H9 (cell line): ENCODE measurements at places on chromosomes 5 and 9.

- H3K27me3 ChIP-seq: no peaks in the 10 kb centered on the region
- peaks cover 62% of the 10 kb centered on the region for H3K36me3 ChIP-seq
- peak; percentile 75 for DNase-seq
- no peak overlapping the region for H3K4me3 ChIP-seq
Measured at GRCh38 chr5:150021491-150022157, 21.1 kb downstream of the HMGXB3 start.

DNA sequence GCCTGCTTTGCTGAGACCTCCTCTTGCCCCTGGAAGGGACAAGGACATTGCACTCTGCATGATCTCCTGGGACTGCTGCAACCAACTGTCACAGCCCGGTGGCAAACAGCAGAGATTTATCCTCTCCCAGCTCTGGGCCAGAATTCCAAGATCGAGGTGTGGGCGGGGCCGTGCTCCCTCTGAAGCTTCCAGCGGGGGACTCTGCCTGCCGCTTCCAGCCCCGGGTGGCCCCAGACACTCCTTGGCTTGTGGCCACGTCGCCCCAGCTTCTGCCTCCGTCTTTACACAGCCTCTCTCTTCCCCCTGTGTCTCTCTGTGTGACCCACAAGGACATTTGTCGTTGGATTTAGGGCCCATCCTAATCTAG, 67.1 kb downstream of the COL5A1 start:
- peaks cover 12% of the 10 kb centered on the region; the same call in 1 of the 2 replicates for H3K36me3 ChIP-seq
- H3K27ac ChIP-seq: no peak overlapping the region
- no peak overlapping the region for H3K4me3 ChIP-seq
- no peak for DNase-seq

DNA sequence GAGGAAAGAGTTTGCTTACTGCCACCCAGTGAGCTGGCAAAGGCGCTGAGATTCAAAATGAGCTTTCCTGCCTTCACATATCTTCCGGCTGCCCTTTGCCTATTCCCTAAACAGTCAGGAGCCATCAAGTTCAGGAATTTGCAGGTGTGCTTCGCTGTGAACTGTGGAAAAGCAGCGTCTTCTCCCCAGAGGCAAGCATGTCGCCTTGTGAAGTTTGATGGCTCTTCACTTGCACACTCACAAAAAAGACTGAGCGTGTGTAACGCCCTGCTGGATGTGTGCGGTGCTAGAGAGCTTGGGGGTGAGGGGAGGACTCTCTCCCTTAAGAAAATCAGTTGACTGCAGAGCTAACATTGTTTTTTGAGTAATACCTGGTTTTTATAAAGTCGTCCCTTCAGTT, 288.7 kb downstream of the DOCK8 start:
- no peaks in the 10 kb centered on the region for H3K4me1 ChIP-seq
- peaks cover 3% of the 10 kb centered on the region; the same call in 2 of the 3 replicates for H3K36me3 ChIP-seq
- H3K27me3 ChIP-seq: peaks cover 3% of the 10 kb centered on the region; the same call in 1 of the 2 replicates

DNA sequence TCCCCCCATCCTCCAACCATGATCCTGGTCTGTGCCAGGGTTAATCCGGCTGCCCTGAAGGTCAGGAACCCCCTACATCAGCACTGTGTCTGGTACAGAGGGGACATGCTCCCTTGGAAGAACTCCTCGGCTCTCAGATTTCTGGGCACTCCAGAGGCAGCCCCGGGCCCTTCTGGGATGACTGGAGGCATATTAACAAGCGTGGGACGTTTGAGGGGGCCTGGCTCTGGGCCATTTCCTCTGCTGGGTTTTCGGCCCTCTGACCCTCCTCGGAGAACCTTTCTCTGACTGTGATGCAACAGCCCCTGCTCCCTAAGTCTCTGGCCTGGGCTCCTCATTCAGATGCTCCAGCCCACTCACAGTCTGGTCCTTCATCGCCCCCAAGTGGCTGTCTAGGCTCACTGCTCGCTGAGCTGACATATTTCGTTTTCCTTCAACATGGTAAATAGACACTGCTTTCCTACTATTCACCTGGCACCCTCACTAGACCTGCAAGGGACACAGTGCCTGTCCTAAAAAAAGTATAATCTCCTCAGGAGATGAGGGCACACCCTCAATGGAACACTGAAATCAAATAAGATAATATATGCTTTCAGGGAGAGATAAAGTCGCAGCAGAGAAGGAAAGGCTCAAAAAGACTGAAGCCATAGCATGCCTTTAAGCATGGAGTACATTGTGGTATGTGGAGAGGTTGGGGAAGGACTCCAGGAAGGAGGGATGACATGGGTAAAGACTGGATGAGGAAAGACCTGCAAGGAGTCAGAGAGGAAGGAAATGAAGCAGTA, 404.7 kb upstream of the TRPC7 start:
- no peaks in the 10 kb centered on the region for H3K36me3 ChIP-seq
- H3K27ac ChIP-seq: no peak overlapping the region
- H3K4me1 ChIP-seq: no peaks in the 10 kb centered on the region
- no peaks in the 10 kb centered on the region for H3K27me3 ChIP-seq

DNA sequence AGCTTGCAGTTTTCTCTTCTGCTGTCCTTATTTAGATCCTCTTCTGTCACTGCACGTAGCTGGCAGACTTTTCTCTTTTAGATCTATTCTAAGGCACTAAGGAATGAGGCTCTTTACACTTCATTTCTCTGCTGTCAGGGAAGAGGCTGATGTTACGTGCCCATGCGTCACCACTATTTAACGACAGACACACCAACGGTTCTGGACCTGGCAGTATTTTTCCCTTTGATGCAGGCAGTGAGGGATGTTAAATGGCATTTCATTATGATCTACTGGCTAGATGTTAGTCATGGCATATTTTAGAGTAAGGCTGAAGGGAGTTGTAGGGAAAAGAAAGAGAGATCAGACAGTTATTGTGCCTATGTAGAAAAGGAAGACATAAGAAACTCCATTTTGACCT, 8.2 kb upstream of the CRHBP start:
- H3K36me3 ChIP-seq: no peaks in the 10 kb centered on the region; the same call in 2 of the 3 replicates
- no peak overlapping the region for H3K27ac ChIP-seq
- no peaks in the 10 kb centered on the region for H3K4me1 ChIP-seq
- no peak overlapping the region for H3K4me3 ChIP-seq
- no peaks in the 10 kb centered on the region for H3K27me3 ChIP-seq
- no peak for DNase-seq

DNA sequence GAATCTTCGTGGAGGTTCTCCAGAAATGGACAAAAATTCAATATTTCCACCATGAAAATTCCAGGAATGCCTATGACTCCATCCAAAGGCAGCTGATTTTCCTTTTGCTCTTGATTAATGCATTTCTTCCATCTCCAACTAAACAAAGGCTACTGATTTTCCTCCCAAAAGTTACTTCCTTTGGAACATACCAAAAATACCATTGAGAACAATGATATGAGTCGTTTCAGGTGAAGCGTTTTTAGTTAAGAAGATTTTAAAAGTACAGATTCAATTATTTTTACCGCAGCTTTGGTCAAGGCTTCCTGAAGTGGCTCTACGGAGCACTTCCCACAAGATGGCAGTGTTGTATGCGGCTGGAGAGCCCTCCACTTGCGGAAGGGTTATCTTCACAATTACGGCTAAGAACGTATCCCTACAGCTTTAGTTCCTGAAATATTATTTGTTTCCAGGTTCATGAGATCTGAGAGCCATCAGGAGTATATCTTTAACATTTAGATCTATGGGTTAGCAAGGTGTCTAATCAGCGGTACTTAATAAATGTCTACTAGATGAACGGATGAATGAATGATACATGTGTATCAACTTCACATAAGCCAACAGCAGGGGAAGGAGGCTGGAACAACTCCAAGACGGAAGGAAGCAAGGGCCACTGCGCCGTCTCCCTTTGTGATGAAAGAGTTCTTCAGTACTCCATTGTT, 35.9 kb upstream of the ARSB start:
- H3K4me1 ChIP-seq: peaks cover 6% of the 10 kb centered on the region; the same call in 1 of the 2 replicates
- peak overlapping the region; percentile 28; the same call in 1 of the 2 replicates for H3K4me3 ChIP-seq
- H3K36me3 ChIP-seq: no peaks in the 10 kb centered on the region

DNA sequence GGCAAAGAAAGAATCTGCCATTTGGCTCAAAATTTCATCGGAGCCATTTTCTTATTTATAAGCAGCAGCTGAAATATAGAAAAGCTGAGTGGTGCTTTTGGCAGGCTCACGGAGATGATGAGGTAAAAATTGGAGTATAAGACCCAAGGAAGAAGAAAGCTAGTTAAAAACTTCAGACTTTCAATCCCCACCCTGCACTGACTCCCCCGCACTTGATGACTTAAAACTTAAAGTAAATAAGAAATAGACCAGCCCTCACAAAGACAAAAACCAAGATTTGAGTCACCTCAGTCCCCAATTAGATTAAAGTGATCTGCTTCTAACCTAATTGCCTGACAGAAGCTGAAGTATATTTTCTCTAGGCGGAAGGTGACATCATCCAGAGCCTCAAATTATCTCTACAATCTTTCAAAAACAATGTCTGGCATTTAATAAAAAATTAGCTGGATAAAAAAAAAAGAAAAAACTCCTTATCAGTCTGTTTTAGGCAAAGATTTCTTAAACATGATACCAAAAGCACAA, 124.0 kb upstream of the PJA2 start:
- H3K4me1 ChIP-seq: no peaks in the 10 kb centered on the region
- H3K27me3 ChIP-seq: no peaks in the 10 kb centered on the region
- DNase-seq: no peak
- H3K36me3 ChIP-seq: no peaks in the 10 kb centered on the region

DNA sequence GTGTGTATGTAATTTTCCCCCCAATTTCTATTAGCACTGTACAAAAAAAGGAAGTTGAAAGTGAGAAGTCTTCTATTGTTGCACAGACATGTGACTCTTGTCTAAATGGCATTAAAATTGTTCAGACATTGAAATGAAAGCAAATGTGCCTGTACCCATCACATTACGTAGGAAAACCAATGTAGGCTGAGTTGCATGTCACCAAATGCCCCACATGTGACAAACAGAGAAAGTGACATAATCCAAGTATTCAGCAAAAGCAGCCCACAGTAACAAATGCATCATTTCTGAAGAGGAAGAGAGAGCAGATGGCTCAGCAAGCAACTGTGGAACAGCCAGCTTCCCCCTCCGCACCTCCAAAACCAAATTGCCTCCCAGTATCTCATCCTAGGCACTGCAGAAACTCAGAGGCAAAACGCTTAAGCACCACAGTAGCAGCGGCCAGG, 161.5 kb upstream of the NR4A3 start:
- no peaks in the 10 kb centered on the region for H3K4me1 ChIP-seq
- H3K4me3 ChIP-seq: no peak overlapping the region
- H3K27me3 ChIP-seq: no peaks in the 10 kb centered on the region
- H3K36me3 ChIP-seq: no peaks in the 10 kb centered on the region
- no peak overlapping the region for H3K27ac ChIP-seq

GRCh38 chr5:53027913-53028312, 38.8 kb downstream of the ITGA2 start:
- H3K27ac ChIP-seq: no peak overlapping the region
- no peaks in the 10 kb centered on the region; the same call in 1 of the 2 replicates for H3K4me1 ChIP-seq
- no peak overlapping the region for H3K4me3 ChIP-seq
- no peaks in the 10 kb centered on the region for H3K36me3 ChIP-seq
- no peak for DNase-seq

GRCh38 chr5:136141561-136141960, 8.9 kb downstream of the SMAD5 start:
- no peak for DNase-seq
- no peak overlapping the region for H3K4me3 ChIP-seq

DNA sequence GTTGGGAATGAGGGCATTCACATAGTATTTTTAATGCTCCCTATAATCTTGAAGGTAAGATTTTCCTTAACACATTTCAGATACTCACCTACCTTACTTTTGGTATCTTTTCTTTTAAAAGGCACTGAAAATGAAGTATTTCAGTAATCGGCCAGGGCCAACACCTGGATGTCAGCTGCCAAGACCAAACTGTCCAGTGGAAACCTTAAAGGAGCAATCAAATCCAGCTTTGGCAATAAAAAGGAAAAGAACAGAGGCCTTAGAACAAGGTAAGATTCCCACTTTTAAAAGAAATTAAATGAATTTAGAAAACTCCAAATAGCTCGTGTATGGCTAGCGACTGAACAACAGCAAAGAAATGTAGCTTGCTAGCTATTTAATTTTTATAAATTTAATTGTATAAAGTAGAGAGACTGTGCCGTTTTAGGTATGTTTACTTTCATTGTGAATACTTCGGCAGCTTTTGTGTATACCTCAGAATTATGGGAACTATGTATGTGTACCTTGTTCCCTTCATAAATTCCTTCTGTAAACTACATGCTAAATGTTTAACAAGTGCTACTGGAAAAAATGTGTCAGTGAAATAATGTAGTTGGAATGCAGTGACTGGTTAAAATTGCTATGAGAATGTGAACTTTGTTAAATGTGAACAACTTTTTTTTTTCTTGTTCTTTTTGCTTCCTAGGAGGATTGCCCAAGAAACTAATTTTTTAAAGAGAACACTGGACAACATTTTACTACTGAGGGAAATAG, 41.9 kb downstream of the CDK7 start:
- H3K4me3 ChIP-seq: no peak overlapping the region
- no peak overlapping the region for H3K27ac ChIP-seq
- no peaks in the 10 kb centered on the region for H3K27me3 ChIP-seq
- peaks cover 23% of the 10 kb centered on the region; the same call in 2 of the 3 replicates for H3K36me3 ChIP-seq
